ENCODE measurements at places on chromosomes 3 and 15.

DNA sequence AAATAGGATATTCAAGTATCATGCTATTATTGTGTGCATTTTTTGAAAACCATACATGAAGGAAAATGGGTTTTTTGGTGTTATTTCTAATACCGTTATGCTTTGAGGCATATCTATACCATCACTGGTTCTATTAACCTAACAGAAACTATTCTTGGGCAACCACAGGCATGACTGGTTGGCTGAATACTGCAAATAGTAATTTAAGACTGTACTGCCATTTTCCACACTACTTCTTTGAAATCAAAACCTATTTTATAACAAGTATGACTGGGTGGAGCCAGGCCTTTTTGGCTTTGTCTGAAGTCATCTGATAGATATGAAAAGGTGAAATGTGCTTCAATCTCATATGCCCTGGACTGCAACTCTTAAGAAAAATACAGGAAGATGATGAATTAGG lies 115.1 kb downstream of the ULK4 start:
- DNase-seq = no peak

DNA sequence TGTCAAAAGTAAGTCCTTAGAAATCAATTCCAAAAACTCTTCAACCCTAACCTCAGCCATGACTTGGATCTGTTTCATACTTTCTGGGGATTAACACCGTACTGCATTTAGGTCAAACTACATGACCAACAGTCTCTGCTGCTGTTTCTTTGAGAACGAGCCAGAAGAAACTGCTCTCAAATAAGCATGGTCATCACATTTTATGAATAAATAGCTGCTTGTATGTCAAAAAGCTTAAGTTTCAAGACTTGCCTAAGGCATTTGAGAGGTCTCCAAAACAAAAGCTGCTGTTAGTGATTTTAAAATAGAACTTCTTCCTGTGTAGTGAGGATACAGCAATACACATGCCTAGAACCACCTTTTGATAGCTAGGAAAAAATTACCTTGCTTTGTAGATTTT lies 166.3 kb upstream of the CHRM5 start:
- DNase-seq = no peak

- no peak for DNase-seq
Observed at GRCh38 chr15:83082730-83083386, 15.8 kb upstream of the BTBD1 start.

- DNase-seq = no peak
Observed at GRCh38 chr3:150968341-150969035, 4.0 kb downstream of the CLRN1 start.

DNA sequence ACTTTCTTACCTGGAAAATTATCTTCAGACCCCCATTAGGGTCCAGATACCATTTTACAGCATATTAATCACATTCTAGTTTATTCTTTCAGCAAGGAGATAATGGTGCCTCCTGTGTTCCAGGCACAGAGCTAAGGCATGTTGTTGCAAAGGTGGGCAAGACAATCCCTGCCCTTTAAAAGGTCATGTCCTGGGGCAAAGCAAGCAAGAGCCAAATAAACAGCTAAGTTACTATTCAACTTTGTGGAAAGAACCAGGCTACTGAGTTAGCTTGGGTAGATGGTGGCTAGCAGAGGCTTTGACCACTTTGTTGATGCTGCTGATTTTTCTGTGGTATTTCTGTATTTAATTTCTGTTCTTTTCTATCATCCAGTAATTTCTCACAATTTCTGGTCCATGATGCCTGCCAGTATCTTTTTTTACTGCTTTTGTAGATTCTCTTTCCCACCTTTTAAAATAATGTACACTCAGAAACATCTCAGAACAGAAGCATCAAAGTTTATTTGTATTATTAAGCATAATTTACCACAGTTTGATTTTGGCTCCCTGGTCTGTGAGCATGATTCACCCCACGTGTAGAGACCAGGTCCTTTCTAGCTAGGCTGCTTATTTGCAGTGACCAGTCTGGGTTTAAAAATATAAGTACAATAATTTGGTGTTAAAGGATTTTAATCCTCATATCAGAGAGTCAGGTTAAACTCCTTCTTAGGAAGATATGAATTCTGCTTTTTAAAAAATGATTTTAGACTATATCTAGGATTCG lies 71.5 kb downstream of the LRRC28 start:
- no peak for DNase-seq

- no peak for DNase-seq
Observed at GRCh38 chr3:52025453-52025852, 29.8 kb upstream of the RPL29 start.

DNA sequence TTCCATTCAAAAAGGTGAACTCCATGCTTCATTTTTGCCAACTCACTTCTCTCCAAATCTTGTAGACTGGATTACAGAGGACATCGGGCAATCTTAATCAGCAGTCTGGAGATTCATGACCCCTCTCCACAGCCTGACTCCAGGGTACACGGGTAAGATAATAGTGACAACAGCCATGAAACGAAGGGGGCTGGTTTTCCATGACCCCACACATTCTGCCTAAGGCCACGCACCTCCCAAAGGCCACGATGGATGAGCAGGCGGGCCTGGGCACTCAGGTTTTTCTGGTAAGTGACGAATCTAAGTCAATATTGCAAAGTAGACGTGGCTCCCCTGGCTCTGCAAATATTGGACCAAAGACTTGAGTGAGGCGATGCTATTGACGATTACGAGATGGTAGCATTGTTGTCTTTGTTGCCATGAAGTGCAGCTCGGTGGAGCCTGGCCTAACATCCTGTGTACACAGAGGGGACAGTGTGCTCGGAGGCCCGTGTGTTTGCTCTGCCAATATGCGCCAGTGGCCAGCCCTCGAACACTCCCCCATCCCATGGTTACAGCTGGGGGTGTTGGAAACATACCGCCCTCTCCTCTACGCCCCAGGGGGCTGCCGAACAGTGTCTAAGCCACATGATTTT lies 119.1 kb downstream of the OPA1 start:
- no peak for DNase-seq

GRCh38 chr15:99863550-99864198 lies 130.4 kb upstream of the LYSMD4 start:
- no peak for DNase-seq

- DNase-seq = no peak
Observed at GRCh38 chr3:107810171-107811071, 280.4 kb downstream of the CD47 start.

DNA sequence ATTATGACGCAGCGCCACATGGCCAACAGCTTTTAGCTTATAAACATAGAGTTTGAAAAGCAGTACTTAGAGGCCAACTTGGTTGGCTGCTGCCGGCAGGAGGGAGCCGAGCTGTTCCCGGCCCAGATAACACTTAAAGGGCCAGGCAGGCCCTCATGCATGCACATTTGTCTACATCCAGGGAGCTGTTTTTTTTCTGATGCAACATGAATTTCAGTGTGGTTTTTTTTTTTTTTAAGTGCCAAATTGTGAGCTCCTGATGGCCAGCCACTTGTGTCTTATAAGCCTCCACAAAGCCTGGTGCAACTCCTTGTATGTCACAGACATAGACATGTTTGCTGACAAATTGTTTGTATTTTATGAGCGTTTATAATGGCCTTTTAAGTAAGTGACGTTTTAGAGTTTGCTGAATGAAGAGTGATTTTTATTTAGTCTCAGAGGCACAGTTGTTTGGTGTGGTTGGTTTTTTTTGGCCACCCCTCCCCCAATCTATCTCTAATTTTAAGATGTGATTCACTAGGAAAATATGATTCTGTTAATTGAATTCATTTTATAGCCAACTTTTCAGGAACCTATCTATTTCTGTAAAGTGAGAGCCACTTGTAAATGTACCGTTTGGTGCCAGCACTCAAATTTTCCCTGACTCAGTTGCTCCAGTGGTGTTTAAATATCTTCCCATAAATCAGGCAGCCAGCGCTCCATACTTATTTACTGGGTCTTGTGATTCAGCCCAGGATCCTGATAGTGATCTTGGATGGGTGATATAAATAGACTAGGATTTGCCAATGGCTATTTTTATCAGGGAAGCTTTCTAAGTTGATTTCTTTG lies 134.3 kb downstream of the VGLL4 start:
- no peak for DNase-seq

GRCh38 chr3:98233468-98233867 lies 30.6 kb upstream of the OR5H6 start:
- DNase-seq = no peak

DNA sequence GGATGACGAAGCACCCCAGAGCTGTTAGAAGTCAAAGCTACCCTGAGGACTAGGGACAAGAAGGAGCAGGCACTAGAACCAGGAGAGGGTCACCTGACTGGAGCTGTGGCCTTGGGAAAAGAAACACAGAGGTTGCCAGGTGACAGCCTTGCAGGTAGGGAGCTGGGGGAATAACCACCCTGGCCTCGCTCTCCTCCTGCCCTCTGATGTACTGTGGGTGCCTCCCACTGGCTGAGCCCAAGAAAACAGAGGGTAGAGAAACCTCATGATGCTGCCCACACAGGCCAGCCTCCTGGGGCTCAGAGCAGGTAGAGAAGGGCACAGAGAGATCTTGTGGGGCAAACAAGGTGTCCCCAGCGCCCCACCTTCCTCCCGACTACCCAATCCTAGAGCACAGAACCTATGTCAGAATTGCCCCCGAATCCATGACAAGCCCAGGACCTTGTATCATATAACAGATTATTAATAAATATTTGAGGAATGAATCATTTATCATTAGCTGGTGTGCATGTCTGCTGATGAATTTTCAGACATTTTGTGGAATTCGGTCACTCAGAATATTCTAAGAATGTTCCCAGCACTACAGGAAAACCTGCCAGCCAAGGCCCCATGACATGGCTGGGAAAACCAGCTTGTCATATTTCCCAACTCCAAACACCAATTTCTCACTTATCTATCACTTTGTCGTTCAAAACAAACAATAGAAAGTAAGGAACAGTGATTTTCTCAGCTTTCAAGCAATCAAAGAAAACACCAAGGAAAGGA lies 59.8 kb upstream of the MEX3B start:
- no peak for DNase-seq

DNA sequence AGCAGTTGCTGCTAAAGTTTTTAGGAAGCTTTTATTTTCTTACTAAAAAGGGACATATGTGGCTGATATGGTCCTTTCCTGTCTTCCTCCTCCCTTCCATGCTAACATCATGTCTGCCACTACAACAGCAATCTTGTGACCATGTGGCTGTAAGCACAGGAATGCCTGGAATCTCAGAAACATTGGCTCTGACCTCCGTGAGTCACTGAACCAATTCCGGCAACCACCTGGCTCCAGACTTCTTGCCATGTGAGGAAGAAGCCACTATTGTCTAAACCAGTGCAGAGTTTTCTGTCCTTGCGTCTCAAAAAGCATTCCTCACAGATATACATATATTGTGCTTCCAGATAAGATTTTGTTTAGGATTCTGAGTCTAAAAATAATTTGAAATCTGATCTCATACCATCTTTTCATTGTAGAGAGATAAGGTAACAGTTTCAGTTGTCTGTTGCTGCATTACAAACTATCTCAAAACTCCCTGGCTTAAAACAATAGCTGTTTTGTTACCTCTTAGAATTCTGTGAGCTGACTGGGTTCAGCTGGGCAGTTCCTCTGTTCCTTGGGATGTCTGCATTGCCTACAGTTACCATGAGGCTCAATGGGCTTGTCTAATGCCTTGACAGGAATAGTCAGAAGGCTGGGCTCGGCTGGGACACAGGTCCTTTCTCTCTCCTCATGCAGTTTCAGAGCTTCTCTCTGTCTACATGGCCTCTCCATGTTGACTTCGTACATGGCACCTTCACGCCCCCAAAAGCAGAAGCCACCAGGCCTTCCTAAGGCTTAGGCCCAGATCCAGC lies 77.3 kb upstream of the MAGI1 start:
- no peak for DNase-seq

DNA sequence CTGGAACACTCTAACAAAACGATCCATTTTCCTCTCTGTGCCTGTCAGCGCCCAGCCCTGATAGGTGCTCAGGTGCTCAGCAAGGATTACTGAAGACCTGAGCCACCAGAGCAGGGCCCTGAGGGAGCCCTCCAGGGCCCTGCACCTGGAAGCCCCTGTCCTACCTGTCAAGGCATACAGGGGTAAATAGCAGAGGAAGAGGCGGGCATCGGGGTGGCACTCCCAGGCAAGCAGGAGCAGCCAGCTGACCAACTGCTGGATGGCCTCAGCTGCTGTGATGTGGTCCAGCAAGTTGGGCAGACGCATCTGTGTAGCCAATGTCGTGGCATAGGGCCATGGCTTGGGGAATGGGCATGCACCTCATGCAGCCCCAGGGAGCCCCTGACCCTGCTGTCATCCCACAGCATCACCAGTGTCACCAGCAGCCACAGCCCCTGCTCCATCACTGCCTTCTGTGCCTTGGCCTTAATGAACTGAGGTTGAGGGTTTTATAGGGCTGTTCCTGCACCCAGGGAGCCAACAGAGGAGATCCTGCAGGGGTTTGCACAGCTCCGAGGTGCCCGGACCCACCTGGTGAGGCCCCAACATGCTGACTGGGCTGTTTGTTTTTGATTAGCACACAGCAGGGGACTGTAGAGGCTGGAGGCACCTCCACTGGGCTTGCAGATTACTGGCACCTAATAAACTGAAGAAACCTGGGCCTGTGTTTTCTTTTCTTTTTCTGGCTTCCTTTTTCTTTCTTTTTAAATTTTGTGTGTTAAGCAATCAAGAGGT lies 7.9 kb upstream of the WDR6 start:
- DNase-seq = no peak

DNA sequence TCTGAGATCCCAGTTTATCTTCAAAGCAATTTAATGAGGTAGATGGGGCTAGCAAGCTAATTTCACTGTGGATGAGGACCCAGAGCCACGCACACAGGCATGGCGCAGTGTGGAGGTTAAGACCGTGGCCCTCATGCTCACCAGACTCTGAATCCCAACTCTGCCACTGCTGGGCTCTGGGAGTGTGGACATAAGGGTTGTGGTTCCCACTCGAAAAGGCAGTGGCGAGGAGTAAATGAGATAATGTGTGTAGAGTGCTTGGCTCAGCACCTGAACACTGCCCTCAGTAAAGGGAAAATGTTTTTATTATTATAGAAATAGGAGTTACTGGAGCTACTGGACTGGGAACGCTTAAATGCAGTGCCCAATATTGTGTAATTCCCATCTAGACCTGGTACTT lies 243.5 kb upstream of the TPM1 start:
- no peak for DNase-seq

GRCh38 chr15:39788108-39788507 lies 5.5 kb upstream of the FSIP1 start:
- no peak for DNase-seq

- no peak for DNase-seq
Observed at GRCh38 chr3:70250492-70250891, 61.9 kb downstream of the MDFIC2 start.

DNA sequence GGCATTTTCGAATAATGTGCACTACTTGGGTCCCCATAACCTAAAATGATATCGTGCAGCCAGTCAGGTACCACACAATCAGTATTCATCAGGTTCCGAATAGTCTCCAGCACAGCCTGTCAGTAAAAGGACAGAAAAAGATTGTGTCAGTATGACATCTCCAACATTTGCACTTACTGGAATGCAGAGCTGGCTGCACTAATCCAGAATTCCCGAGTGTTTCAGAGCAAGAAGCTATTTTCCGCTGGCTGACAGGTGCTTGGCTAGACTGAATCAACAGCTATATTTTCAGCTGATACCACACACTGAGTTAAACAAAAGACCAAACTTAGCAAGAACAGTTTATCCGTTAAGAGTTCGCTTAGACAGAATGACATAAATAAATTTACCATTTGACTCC lies 68.8 kb downstream of the AQR start:
- DNase-seq = no peak

GRCh38 chr15:60933900-60934885 lies 294.9 kb downstream of the RORA start:
- no peak for DNase-seq

GRCh38 chr15:91193378-91193720 lies 93.3 kb downstream of the SV2B start:
- DNase-seq = no peak
